ENCODE measurements at places on chromosomes 6 and 20.

DNA sequence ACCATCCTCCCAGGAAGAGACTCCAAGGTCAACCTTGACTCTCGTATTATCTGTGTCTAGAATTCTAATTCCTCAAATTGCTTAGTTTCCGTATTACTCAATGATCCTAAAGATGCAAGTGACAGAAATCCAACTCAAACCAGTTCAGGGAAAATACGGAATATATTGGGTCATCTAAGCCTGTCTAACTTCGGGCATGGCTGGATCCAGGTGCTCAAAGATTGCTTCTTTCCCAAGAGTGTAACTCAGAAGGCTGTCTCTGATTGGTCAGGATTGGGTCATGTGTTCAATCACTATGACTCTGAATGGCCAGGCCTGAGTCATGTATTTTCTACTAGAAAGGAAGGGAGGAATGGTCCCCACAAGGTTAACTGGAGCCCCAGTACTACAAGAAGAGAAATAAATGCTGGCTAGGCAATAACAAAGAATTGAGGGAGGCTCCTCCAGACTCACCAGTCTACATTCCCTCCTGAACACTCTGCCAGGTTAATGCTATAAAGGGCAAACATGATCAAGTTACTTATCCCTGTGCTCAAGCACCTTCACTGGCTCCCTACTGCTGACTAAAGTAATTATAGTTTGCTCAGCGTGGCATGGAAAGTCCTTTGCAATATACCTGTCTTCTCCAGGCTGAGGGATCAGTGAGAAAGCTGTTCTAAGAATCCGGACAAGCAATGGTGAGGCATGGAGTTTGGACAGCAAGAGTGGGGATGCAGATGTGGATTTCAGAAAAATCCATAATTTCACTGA lies 15.4 kb upstream of the PREX1 start:
- DNase-seq, result no peak

DNA sequence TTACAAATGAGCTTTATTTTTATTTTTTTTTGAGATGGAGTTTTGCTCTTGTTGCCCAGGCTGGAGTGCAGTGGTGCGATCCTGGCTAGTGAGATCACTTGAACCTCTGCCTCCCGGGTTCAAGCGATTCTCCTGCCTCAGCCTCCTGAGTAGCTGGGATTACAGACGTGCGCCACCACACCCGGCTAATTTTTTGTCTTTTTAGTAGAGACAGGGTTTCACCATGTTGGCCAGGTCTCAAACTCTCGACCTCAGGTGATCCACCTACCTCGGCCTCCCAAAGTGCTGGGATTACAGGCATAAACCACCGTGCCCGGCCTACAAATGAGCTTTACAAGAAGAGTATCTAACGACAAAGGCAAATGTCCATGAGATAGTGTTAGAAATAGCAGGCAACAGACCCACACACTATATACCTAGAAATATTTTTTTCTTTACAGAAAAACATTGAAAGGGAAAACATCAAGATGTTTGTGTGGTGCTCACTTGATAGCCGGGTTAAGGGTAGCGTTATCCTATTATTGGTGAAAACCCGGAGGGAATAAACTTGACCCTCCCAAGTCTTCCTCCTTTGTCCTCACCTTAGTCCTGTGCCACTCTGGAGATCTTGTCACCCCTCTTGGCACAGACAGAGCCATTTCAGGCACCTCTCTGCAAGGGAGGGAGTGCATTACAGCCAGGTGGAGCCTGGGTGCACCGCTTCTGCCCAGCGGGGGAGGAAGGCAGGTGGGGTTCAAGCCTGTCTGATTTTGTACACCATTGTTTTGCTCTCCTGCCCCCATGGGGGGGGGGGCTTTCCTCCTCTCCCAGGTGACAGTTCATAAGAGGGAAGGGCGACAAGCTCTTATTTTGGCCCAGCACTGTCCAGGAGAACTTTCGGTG lies 21.0 kb upstream of the AVP start:
- no peak for DNase-seq

DNA sequence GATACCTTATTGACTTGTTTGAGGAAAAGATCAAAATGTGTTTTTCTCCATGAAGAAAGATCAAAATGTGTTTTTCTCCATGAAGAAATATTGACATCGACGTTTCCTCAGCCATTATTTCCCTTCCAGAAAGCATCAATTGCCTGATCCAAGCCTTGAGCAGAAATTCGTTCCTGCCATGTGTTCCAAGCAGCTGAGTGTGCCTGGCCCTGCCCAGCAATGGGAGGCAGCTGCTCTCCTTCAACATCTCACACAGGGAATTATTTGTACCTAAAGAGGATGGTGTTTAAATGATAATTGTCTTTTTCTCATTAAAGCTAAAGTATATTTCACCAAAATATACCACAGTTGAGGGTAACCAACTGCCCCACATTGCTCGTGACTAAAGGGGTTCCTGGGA lies 7.8 kb upstream of the DUSP22 start:
- no peak for DNase-seq

- DNase-seq, result peak; percentile 61
Measured at GRCh38 chr6:2196079-2196679, 49.2 kb downstream of the GMDS start.

Data from SK-N-DZ (cell line).